Prostate gland (tissue), 2 donors: ENCODE measurements at places on chromosomes 2 and 18. TPM values are rescaled to one million over a fixed set of nuclear protein-coding genes. Genes with fewer than 3 reads are reported as not detected.

GRCh38 chr2:113992090-113992489 lies 102.2 kb downstream of the ACTR3 start:
- DNase-seq: no peak

DNA sequence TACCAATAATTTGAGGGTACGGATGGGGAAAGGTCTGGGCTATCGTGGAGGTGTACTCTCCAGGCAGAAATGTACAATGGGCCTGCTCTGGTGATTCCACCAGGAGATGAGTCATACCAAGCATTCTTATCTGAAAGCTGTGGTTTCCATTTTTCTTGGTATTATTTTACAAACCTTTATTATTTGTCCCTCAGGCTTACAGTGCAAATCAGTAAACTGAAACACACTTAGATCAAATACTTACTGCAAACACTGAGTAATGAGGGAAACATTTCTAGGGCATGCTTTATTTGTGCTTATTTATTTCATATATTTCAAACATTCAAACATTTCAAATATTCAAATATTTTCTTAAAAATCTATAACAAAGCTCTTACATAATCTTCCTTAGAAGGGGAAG lies 319.8 kb downstream of the RND3 start:
- no peak for DNase-seq

- DNase-seq: no peak
Observed at GRCh38 chr2:21643180-21643579, 519.4 kb downstream of the TDRD15 start.

- no peak for DNase-seq
Observed at GRCh38 chr18:26088487-26088886, 1.9 kb downstream of the SS18 start.

The SERPINB11 gene
- total RNA-seq: 37.8 TPM

The ETAA1 gene
- total RNA-seq: 14.5 TPM
